Astrocyte of the spinal cord (primary cell): ENCODE measurements at places on chromosomes 1 and 21.

DNA sequence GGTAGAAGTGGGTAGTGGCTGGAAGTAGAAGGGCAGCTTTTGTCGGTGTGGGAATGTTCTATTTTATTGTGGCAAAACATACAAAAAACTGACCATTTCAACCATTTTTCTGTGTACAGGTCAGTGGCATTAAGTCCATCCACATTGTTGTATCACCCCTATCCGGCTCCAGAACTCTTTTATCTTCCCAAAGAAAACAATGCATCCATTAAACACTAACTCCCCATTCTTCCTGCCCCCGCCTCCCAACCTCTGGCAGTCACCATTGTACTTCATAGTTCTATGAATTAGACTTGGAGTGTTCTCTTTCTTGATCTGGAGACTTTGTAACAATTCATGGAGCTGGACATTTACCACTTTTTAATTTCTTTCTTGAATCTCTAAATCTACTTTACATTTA, 55.7 kb downstream of the DEGS1 start:
- DNase-seq = no peak

GRCh38 chr1:175193527-175193910, 943 bp upstream of the KIAA0040 start:
- no peak for DNase-seq

GRCh38 chr1:47992720-47993415, 4.3 kb downstream of the TRABD2B start:
- DNase-seq = peak; percentile 58

DNA sequence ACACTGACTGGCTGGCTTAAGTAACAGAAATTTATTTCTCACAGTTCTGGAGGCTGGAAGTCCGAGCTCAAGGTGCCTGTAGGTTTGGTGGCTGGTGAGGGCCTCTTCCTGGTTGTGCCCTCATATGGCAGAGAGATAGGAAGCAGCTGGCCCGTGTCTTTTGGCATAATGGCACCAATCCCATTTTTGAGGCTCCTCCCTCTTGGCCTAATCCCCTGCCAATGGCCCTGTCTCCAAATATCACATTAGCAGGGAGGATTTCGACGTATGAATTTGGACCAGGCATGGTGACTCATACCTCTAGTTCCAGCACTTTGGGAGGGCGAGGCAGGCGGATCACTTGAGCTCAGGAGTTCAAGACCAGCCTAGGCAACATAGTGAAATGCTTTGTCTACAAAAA, 37.4 kb downstream of the AGPAT3 start:
- DNase-seq = no peak

- DNase-seq = no peak
Observed at GRCh38 chr1:247849616-247850015, 7.4 kb upstream of the TRIM58 start.
